ENCODE measurements at places on chromosomes 7 and 10. TPM values are rescaled to one million over a fixed set of nuclear protein-coding genes. Genes with fewer than 3 reads are reported as not detected.

The LRRC18 gene
- 0.20 TPM for total RNA-seq

The AKR1D1 gene
- 0.37 TPM for total RNA-seq

The MCM10 gene
- 0.40 TPM for total RNA-seq

The SLC13A4 gene
- not detected for total RNA-seq

The NPC1L1 gene
- 61.3 TPM for total RNA-seq

The BZW2 gene
- total RNA-seq = 24.2 TPM

The CBX3 gene
- 71.9 TPM for total RNA-seq

The TWIST1 gene
- 5.4 TPM for total RNA-seq

The BPGM gene
- total RNA-seq = 12.7 TPM

The GJC3 gene
- total RNA-seq = 0.26 TPM

The GDF2 gene
- total RNA-seq = not detected

The CTAGE6 gene
- total RNA-seq = 0.60 TPM

The UTF1 gene
- not detected for total RNA-seq

The TPK1 gene
- 4.7 TPM for total RNA-seq

The SEC23IP gene
- 69.8 TPM for total RNA-seq

The SHH gene
- 134 TPM for total RNA-seq

The CPSF4 gene
- total RNA-seq = 29.0 TPM

The ZNF22 gene
- total RNA-seq = 16.5 TPM

The PTPRZ1 gene
- total RNA-seq = 2.2 TPM

The TACR2 gene
- total RNA-seq = 1.6 TPM

The RBP4 gene
- 59.9 TPM for total RNA-seq

The FOXI2 gene
- total RNA-seq = 0.23 TPM

The CPA4 gene
- 0.43 TPM for total RNA-seq

The TDRD1 gene
- total RNA-seq = 2.0 TPM

The PRR15 gene
- total RNA-seq = 46.1 TPM

The NXPH1 gene
- total RNA-seq = 0.95 TPM

The ZC3HAV1 gene
- 28.0 TPM for total RNA-seq

The KCP gene
- 5.2 TPM for total RNA-seq

The AKR1C2 gene
- total RNA-seq = 85.5 TPM

The MACC1 gene
- 13.4 TPM for total RNA-seq

The ZNF800 gene
- 33.9 TPM for total RNA-seq

The PNLIP gene
- 5.4 TPM for total RNA-seq

The PLAU gene
- 15.5 TPM for total RNA-seq

The SSBP1 gene
- total RNA-seq = 67.9 TPM

The HOGA1 gene
- total RNA-seq = 13.3 TPM

The ZDHHC4 gene
- total RNA-seq = 64.9 TPM

The MAP3K8 gene
- 17.5 TPM for total RNA-seq

The GPR37 gene
- 3.7 TPM for total RNA-seq

The MOGAT3 gene
- total RNA-seq = 0.14 TPM

The WNT16 gene
- 0.17 TPM for total RNA-seq

The SRRM3 gene
- total RNA-seq = 1.6 TPM

The ANXA8 gene
- total RNA-seq = 0.52 TPM

The NRF1 gene
- total RNA-seq = 16.4 TPM

The NEURL1 gene
- 4.9 TPM for total RNA-seq

The ZKSCAN1 gene
- total RNA-seq = 173 TPM

The COL13A1 gene
- total RNA-seq = 2.5 TPM

The HYCC1 gene
- 20.5 TPM for total RNA-seq

The HOXA13 gene
- total RNA-seq = 0.06 TPM

The CYP3A7 gene
- 92.6 TPM for total RNA-seq

The OR6V1 gene
- not detected for total RNA-seq

The ALOX5 gene
- total RNA-seq = 25.8 TPM

The TRIM50 gene
- total RNA-seq = 1.3 TPM

Data from mucosa of gallbladder (tissue), 1 donor.